Stimulated activated CD8-positive, alpha-beta memory T cell treated with anti-CD3 and anti-CD28 coated beads, Interleukin-4, amount 100 ng/mL, for 4 hours (primary cell): ENCODE measurements at places on chromosomes 13 and 19.

- DNase-seq, result no peak
Measured at GRCh38 chr13:31927219-31927653, 104.3 kb upstream of the FRY start.

DNA sequence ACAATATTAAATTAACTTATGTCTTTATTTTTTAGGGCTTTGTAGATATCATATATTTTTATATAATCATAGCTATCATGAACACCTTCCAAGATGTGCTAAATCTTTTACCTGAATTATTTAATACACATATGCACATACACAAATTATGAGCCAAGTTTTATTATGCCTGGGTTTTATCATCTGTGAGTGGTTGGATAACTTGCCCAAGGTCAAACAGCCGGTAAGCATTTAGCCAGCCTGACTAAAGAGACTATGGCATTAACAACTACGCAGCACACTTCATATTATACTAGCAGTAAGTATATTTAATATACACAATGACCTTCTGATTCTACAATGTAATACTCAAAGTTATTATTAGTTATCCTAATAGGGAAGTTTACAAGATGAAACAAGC, 132.7 kb downstream of the FREM2 start:
- DNase-seq, result no peak

DNA sequence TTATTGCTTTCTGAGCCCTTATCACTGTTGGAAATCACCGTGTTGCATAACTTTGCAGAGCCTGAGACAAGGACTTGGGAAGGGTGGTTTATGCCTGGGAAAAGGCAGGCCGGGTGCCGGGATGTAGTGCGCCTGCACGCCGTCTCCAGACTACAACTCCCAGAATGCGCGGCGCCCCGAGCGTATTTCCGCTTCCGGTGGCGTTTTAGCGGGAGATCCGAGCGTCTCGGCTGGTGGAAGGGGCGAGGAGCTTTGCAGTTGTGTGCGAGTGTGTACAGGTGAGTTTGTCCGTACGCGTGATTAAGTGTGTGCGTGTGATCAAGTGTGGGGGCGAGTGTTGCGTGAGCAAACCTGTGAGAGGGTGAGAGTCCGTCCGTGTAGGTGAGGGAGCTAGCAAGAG, 75.4 kb downstream of the PEG3 start:
- no peak for DNase-seq

GRCh38 chr19:33387351-33388230, 14.1 kb downstream of the CEBPG start:
- DNase-seq, result no peak
